ENCODE measurements at places on chromosomes 6 and 20. TPM values are rescaled to one million over a fixed set of nuclear protein-coding genes. Genes with fewer than 3 reads are reported as not detected.

SIRPB1 gene
- 2.3 TPM for total RNA-seq

OXT gene
- 0.79 TPM for total RNA-seq

- DNase-seq = no peak
Measured at GRCh38 chr6:110996691-110997090, 14.9 kb downstream of the RPF2 start.

- DNase-seq = no peak
Measured at GRCh38 chr6:165268987-165269386, 40.4 kb downstream of the C6orf118 start.
